ENCODE measurements at places on chromosomes 2 and 18.

- no peak for DNase-seq
Measured at GRCh38 chr2:111632661-111633060, 251.3 kb downstream of the ANAPC1 start.

- no peak for DNase-seq
Measured at GRCh38 chr2:231904161-231904611, 22.0 kb downstream of the NPPC start.

GRCh38 chr2:224751996-224752698 lies 36.0 kb upstream of the CCDC195 start:
- no peak for DNase-seq

- peak; percentile 69 for DNase-seq
Measured at GRCh38 chr2:240840435-240841060, 20.5 kb upstream of the KIF1A start.

DNA sequence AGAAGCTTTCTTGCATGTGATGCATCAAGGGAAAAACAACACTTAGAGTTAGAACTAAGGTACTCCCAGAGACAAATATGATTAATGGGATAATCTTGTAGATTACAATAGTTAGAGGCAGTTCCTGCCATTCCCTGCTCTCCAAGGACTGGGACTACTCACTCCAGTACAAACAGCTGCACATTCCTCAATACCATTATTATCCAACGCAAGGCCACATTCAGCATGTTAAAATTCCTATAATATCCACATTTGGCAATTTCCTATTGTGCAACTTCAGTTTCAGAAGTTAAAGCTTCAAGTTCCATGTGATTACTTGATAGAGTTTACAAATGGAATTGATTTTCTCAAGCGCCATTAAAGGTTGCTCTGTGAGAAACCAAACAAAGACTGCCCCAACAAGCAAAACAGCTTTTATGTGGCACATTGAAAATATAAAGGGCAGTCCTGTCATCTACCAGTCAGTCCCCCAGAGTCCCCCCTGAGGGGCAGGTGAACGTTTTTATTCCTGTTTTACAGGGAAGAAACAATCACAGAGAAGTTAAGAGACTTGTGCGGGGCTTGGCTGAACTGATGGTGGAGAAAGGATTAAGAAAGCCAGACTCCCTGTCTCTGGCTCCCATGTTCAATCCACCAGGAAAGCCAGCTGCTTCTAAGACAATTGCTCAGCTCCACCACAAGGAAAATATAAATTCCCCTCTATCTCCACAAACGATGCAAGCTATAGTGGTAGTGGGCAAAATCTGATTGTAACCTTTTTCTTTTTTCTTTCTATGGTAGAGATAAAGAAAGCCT lies 72.6 kb downstream of the TXNL1 start:
- DNase-seq, result no peak

GRCh38 chr2:217809736-217810135 lies 193.1 kb downstream of the TNS1 start:
- DNase-seq, result no peak

DNA sequence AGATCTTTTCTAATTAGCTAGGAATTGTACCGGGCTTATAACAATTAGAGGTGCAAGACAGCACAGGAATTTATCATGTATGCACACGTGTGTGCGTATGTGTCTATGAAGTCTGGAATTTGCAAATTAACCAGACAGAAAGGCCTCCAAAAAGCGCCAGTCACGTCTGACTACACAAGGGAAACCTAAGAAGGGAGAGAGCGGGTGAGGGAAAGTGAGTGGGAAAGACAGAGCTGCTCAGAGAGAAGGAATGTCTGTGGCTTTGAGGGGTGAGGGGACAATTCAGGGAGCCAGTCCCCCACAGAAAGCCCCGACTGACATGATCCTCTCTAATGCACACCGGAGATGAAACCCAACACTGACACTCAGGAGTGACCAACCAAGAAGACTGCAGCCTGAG lies 197.7 kb upstream of the SH3BP4 start:
- DNase-seq, result no peak

- no peak for DNase-seq
Measured at GRCh38 chr2:75276093-75277029, 77.0 kb upstream of the TACR1 start.

- DNase-seq, result peak; percentile 29
Measured at GRCh38 chr2:79855264-79856006, 342.6 kb downstream of the CTNNA2 start.

GRCh38 chr2:187051350-187051749 lies 202.4 kb upstream of the ZSWIM2 start:
- DNase-seq, result no peak

DNA sequence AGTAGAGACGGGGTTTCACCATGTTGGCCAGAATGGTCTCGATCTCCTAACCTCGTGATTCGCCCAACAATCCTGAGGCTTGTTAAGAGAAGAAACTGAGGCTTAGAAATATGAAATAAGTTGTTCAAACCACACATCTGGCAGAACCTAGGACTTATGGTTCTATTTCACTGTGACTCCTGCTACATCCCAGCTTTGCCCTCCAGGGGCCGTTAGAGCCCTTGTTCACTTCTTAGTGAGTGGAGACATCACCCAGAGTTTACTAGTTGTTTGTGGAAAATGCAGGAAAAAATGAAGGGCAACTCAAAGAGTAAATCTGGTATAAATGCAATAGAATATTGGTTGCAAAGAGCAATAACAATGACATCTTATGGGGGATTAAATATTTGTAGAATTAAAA lies 43.9 kb downstream of the MARCHF4 start:
- DNase-seq, result no peak

DNA sequence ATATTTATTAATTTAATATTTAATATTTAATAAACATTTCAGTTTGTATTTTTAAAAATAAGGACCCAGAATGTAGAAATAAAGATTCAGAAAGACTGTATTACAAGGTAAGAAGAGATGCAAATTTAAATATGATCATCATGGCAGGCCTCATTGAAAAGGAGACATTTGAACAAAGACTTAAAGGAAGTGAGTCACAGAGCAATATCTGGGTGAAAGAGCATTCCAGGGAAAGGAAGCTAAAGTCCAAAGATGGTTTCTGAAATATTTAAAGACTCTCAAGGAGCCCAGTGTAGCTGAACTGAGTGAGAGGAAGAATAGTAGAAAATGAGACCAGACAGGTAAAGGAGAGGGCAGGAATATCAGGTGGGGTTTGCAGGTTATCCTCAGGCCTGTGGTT lies 5.9 kb downstream of the SCYGR4 start:
- DNase-seq, result no peak

GRCh38 chr18:731185-731584 lies 18.8 kb upstream of the ENOSF1 start:
- DNase-seq, result no peak

DNA sequence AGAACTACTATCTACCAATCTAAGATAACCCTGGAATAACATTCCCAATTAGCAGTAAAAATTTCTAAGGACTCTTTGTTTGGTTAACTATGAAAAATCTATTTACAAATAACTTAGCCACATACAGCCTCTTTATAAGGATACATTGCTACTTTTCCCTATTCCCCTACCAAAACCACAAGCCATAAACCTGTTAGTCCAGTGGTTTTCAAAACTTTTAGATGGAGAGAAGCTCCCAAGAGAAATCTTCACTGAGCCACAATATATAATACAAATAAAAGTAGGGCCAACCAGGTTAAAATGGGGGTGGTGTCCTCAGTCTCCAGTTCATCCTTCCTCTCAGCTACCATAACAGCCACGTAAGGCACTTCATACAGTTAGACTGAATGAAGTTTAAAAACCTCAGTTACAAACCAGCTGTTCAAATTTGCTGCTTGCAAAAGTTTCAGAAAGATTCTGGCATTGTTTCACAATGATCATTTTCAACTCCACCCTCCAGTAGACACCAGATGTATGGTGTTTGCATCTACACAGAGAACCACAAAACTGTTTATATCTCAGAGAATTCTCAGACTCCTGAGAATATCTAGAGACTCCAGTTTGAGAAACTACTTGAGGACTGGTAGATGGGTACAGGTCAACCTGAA lies 26.0 kb downstream of the SOS1 start:
- no peak for DNase-seq

GRCh38 chr2:199797431-199798403 lies 53.3 kb downstream of the FTCDNL1 start:
- peak; percentile 12 for DNase-seq

DNA sequence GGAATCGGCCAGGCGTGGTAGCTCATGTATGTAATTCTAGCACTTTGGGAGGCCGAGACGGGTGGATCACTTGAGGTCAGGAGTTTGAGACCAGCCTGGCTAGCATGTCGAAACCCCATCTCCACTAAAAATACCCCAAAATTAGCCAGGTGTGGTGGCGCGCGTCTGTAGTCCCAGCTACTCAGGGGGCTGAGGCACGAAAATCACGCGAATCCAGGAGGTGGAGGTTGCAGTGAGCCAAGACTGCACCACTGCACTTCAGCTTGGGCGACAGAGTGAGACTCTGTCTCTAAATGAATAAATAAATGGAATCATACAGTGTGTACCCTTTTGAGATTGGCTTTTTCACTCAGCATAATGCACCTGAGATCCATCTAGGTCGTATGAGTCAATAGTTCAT lies 19.4 kb upstream of the TTC39C start:
- DNase-seq, result no peak

Measured in NCI-H1417 (cell line).